ENCODE measurements at places on chromosomes 11 and 22.

GRCh38 chr11:36121054-36121453 is 168.2 kb downstream of the COMMD9 start:
- ATAC-seq = no peak

- ATAC-seq = no peak
Measured at GRCh38 chr22:39368461-39368911, 18.7 kb downstream of the SYNGR1 start.

- ATAC-seq = peak; percentile 36
Measured at GRCh38 chr22:17120281-17120680, 879 bp downstream of the TMEM121B start.

GRCh38 chr11:84106541-84106940 is 820.4 kb upstream of the CCDC90B start:
- ATAC-seq = no peak

DNA sequence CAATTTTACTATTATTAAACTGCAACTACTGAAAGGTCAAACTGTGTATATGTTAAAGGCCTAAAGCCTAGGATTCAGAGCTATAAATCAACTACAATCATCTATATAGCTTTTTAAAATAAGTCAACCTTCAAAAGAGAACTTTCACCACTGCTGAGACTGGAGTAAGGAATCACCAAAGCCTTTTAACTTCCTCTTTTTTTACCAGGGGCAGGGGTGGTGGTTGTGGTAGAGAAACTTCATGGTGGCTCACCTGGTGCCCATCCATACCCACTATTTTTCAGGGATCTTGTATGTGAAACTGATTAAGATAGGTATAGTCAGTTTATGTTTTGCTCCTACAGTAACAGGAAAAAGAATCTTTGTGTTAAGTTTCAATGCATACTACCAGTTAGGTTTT is 31.5 kb downstream of the TSG101 start:
- ATAC-seq = no peak

- no peak for ATAC-seq
Measured at GRCh38 chr11:122584670-122585069, 70.9 kb upstream of the UBASH3B start.

GRCh38 chr11:95760941-95761340 is 28.6 kb downstream of the FAM76B start:
- no peak for ATAC-seq

All from esophagus mucosa (tissue), 1 donor.